ENCODE measurements at places on chromosomes 4 and X.

DNA sequence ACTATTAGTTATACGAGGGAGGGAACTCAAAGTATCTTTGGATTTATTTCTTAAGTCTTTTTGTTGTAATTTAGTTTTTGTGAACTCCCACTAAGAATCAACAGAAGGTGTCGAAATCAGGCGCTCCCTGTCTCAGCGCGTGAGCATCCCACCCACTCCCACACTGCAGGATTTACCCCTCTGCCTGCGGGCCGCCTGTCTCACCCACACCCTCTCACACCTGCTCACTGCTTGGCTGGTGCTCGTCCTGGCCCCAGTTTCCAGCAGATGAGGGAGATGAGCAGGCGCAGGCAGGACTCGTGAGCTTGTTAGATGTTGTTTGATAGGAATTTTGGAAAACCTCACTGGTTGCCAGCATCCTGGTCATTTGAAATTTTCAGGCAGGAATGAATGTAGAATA, 20.8 kb upstream of the HGFAC start:
- DNase-seq, result no peak

DNA sequence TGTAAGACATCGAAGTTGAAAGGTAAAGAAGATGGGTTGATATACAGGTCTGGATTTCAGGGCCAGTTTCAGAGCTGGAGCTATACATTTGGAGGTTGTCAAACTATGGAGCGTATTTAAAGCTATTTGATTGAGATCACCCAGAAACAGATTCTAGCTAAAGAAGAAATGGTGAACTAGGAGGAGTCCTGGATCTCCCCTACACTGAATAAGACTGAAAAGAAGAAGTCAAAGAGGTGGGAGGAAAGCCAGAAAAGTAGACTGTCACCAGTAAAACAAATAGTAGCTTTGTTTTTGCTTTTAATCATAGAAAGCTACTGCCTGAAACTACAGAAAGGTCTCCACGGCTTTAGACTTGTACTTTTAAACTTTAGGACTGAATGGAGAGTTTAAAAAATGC, 5.0 kb upstream of the NDP start:
- no peak for DNase-seq

- no peak for DNase-seq
These were observed 6.5 kb downstream of the UGT2B17 start for GRCh38 chr4:68569466-68570121.

DNA sequence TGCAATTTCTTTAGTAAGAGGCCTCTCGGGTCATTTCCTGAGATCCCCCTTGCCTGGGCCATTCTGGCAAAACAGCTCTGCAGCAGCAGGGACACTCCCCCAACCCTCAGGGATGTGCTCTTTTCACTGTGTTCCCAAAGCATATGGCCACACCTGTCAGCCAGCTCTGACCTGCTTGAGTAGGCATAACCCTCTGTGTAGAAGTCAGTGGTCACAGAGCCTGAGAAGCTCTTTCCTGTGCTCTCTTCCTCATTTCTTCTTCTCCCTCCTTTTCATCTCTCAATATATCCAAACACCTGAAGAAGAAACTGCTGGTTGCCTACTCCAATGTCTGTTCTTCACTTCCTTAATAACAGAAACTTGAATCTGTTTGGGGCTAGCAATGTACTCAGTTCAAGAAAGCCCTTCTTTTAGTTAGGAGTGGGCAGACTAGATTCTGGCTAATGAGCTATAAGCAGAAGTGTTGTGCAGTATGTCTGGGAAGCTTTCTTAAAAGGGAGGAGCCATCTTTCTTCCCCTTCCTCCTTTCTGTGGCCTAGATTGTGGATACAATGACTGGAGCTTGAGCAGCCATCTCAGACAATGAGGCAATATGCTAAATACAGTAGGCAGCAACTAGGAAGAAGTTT, 73.3 kb downstream of the PRPS1 start:
- DNase-seq, result no peak

DNA sequence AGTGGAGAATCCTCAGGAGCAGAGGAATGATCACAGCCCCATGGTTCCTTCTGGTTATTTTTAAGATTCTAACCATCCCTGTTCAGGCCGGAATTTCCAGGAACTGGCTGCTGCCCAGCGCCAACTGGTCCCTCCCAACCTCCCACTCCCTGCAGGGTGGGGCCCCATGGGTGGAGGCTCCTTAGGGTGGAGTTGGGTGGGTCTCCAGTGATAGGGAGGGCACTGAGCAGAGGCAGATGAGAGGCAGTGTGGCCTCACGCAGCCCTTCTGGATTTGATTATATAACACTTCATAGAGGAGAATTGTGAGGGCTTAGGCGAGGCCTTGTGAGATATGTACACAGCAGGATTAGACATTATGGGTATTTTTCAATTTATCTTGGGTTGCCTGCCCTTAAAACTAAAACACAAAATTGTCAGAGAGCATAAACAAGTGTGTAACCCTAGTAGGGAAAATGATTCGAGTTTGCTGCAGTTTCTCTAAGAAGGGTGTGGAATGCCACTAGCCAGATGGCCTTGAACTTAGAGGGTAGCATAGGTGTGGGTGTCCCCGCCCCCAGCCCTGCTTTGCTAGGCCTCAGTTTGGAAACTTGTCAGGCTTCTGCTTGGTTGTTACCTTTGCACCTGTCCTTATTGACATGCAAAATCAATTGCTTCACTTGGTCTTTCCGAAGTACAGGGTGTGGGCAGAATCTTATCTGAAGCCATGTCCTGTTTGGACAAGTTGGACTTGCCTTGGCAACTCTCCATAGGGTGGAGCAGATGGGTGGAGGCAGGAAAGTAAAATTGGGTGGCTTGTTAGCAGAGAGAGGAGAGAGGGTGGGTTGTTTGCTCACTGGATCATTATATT, 9.4 kb downstream of the KLF3 start:
- DNase-seq, result peak; percentile 58

DNA sequence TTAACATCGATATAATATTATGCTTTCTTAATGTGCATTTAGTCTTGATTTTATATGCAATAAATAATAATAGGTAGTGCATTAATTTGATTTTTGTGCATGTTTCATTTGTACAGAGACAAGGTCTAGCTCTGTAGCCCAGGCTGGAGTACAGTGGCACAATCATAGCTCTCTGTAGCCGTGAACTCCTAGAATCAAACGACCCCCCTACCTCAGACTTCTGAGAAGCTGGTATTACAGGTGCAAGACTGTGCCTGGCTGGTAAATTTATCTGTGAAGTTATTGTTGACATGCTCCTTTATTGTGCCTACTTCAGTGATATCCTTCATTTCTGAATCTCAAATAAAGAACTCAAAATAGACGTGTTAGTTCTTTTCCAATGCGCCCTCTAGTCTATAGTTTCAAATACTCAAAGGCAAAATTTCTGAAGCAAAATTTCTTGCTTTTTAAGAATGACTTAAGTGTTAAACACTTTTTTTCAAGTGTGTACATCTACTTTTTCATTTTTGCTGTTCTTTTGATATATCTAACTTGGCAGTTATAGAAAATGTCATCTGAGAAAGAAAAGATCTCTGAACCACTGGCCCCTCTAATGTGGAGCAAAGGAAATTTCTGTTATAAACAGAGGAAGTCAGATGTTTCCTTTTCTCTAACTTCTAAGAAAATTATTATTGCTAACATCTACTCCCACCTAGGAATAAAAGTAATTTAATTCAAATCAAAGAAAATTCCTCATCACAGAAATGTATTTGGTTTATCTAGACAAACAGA, 28.3 kb upstream of the GUCY1A1 start:
- DNase-seq, result no peak

DNA sequence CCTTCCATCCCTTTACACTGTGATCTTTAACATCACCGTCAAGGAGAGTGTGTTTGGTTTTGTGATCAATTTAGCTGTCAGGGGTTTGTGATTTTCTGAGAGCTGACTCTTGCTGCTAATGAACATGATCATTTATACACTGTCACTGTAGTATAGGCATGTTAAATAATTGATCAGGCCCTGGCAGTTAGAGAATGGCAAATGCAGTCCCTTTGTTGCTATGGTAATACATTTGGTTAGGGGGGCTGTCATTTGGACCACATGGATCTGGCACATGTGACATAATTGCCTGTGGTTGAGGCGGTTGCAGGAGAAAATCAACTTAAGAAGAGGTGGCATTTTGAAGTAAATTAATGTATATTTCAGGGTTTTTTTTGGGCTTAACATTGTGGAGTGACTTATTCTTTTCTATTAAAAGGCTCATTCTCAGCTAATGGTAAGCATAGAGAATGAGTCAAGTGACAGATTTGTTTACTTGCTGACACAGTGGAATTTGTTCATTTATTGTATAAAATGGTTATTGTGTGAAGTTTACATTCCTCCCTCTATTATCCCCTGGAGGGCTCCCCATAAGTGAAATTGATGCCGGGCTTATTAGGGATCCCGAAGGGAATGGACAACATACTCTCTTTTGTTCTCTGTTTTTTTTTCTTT, 114.0 kb downstream of the FHIP1A start:
- no peak for DNase-seq

GRCh38 chr4:7004331-7004730, 38.8 kb upstream of the TADA2B start:
- DNase-seq, result no peak

DNA sequence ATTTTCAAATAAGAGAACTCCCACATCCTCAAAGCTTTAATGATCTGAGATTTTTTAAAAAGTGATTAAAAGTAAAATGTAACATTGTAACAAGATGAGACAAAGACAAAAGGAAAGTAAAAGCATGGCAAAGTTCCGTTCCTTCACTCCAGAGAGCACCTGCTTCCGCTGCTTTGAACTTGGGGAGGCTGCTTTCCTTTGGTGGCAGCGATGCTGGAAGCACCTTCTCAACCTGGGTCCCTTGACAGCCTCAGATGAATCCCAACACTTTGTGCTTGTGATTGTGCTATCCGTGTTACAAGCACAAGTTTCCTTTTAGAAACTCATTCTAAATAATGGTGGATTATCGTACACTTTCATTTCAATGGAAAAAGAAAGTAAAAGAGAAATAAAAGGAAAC, 59.7 kb downstream of the HADH start:
- DNase-seq, result no peak

DNA sequence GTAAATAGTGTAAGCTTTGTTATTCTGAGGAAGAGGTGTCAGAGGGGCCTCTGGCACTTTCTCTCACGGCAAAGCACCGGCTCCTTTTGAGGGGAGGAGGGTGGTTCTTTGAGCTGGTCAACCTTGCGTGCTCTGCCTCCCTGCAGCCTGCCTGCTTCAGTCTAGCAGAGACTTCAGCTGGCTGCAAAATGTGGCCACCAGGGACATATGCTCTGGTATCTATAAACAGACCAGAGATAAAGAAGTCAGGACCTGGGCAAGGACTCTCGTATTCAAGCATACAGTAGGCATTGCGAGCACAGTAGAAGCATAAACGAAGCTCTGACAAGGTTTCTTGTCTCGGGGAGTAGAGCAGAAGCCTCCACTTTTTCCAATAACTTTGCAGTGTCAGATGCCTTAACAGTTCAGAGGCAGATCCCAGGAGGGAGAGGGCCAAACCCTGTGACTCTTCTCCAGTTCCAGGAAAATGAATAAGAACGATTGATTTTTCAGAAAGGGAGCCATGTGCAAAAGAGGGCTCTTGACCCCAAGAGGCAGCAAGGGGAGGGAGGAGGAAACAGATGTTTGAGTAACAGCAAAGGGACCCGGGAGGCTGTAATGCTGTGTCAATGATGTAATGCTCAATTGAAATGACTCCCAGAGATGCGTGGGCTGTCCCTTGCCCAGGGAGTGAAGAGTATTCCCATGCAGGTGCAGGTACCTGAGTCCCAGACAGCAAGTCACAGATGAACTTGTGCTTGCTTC, 57.9 kb upstream of the TEX13D start:
- DNase-seq, result no peak

DNA sequence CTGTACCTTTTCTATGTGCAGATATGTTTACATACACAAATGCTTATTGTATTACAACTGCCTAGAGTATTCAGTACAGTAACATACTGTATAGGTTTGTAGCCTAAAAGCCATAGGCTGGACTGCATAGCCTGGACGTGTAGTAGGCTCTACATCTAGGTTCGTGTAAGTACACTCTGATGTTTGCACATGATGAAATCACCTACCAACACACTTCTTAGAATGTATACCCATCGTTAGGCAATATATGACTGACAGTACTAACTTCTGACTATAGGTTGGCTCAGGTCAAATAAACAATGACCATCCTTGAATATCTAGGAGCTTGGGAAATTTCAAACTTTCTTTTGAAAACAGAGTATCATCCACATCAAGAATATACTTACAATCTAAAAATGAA, 139.0 kb downstream of the CORIN start:
- no peak for DNase-seq

GRCh38 chr4:73653695-73654106, 33.5 kb upstream of the RASSF6 start:
- DNase-seq, result peak; percentile 84

DNA sequence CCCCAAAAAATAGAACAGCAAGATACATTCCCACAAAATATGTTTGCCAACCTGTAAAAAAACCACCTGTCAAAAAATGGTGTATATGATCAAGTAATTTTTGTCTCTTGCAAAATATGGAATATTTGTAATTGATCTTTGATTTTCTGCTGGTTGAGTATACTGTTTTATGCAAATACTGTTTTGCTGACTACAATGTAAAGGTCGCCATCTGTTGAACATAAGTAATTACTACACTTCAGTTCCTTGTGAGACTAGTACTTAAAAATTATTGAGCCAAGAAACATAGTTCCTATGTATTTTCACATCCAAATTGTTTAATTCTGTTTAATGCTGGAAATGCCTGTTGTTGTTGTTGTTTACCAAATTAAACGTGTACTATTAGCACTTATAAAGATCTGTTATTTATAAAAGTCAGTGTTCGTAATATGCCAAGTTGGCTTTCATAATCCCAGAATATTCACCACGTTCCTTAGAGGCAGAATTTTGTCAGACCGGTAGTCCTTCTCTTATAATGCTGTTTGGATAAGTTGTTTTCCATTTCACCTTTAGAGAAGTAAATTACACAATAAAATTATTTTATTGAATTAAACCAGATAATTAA, 144.2 kb downstream of the PDLIM5 start:
- peak; percentile 78 for DNase-seq

GRCh38 chr4:78527103-78527502, 24.5 kb upstream of the ANXA3 start:
- no peak for DNase-seq

- no peak for DNase-seq
These were observed 17.0 kb downstream of the STK26 start for GRCh38 chrX:132040066-132040465.

DNA sequence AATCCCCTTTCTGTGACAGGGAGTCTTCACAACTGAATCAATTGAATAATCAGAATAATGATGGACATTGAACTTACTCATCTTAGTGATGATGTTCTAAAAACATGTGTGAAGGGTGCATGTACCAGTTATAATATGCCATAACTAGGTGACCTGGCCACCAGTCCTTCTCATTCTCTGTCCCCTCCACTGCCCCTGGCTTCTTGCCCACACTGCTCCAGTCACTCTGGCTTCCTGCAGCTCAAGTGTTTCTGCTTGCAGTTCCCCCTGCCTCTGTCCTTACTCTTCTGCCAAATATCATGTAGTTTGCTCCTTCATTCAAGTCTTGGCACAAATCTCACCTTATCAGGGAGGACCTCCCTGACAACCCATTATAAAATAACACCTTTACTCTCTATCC, 168.1 kb upstream of the SLC7A11 start:
- no peak for DNase-seq

DNA sequence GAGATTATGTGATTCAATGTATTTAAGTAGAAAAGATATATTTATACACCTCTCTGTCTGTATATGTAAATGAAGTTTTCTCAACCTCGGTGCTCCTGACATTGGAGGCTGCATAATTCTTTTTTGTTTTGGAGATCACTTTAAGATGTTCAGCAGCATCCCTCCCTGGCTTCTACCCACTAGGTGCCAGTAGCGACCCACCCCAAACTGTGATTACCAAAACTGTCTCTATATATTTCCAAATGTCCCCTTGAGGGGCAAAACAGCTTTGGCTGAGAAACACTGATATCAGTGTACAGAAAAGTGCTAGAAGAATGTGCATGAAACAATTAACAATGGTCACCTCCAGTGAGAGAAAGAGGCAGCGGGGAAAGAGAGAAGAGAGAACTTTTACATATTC, 51.2 kb downstream of the DCX start:
- DNase-seq, result no peak
